Cerebellar nuclear complex (tissue), 1 donor: ENCODE measurements at places on chromosomes 7 and 10.

- no peak for DNase-seq
Observed at GRCh38 chr7:24907311-24907886, 72.6 kb downstream of the OSBPL3 start.

DNA sequence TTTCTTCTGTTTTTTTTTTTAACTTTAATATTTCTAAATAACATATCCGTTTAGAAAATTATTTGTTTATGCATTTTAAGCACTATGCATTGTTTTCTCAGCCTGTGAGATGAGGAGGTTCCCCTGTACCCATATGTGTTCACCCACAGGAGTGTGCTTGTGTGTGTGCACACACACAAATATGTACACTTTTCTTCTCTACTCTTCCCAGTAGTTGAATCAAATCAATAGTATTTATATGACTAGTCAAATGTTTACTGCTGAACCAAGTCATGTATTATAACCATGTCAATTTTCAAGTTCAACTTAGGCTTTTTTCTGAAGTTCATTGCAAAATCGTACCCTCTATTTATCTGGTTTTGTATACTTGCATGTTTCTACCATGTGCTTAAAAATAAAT is 37.3 kb downstream of the HDAC9 start:
- no peak for DNase-seq

GRCh38 chr10:118471863-118472262 is 123.6 kb downstream of the PRLHR start:
- DNase-seq = no peak

- DNase-seq = no peak
Observed at GRCh38 chr7:149253665-149254064, 8.3 kb upstream of the ZNF783 start.

GRCh38 chr10:79202188-79203013 is 133.6 kb downstream of the ZMIZ1 start:
- DNase-seq = no peak

- DNase-seq = no peak
Observed at GRCh38 chr10:88745633-88746032, 14.2 kb upstream of the LIPN start.

DNA sequence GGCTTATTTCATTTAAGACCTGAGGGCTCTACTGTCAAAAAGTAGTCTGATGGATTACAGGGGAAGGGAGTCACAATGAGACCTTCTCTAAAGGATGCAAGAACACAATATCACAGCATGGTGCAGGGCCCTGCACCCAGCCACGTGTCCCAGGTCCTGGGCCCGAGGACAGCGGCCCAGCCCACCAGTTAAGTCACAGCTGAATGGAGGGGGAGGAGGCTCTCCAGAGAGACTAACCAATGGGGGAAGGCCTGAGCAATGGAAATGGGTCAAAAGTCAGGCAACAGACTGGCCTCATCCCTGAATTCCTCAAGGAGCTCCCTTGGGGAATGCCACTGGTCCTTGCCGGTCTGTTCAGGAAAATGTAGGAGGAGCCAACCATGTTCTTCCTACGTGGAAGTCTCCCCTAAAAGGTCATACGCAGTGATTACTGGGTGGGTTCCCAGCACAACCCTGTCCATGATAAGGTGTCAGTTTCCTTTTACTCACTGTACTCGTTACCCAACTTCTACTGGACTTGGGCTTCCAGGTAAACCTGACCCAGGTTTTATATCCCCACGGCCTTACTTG is 28.3 kb downstream of the CCDC3 start:
- no peak for DNase-seq

DNA sequence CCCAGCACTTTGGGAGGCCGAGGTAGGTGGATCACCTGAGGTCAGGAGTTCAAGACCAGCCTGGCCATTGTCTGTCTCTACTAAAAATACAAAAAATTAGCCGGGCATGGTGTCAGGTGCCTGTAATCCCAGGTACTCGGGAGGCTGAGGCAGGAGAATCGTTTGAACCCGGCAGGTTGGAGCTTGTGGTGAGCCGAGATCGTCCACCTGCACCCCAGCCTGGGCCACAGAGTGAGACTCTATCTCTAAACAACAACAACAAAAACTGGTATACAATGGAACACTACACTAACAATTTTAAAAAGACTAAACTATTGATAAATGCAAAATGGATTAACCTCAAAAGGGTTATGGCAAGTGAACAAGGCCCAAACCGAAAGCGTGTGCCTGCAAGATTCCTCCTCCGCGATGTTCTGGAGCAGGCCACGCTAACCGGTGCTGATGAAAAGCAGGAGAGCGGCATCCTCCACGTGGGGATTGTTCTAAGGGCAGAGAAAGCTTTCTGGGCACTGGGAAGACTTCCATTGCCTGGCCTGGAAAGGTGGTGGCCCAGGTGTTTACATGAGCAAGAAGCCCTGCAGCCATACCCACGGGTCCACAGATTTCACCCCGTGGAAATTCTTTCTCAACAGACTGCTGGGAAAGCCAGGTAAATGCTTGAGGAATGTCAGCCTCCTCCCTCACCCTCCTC is 53.8 kb downstream of the PDGFA start:
- DNase-seq = no peak

- no peak for DNase-seq
Observed at GRCh38 chr7:48832303-48832845, 92.0 kb upstream of the CDC14C start.

DNA sequence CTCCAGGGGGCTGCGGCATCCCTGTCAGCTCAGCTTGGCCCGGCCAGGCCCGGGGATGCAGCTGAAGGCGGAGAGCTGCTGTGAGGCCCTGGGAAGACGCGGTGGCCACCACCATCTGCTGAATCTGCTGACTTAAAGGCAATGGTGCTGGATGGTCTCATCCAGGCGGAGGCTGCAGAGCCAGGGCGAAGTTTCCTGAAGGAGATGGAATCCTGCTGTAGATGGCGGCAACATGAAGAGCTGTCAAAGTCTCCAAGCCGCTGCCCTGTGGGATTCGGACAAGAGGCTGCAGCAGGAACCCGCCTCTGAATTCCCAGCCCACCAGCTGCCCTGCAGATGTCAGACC is 200.1 kb downstream of the PTPRN2 start:
- no peak for DNase-seq

GRCh38 chr7:43278088-43278644 is 165.7 kb downstream of the HECW1 start:
- DNase-seq = no peak

- DNase-seq = no peak
Observed at GRCh38 chr7:20798694-20799121, 12.0 kb upstream of the SP8 start.

GRCh38 chr7:50449881-50450589 is at the start of gene FIGNL1:
FIGNL1 (minus strand) TSS chr7:50450350; CDS start chr7:50447287, 3,063 bp downstream.
- peak; percentile 21 for DNase-seq

GRCh38 chr10:132792796-132793195 is 6.8 kb upstream of the NKX6-2 start:
- DNase-seq = no peak

- no peak for DNase-seq
Observed at GRCh38 chr10:72574636-72575035, 51.2 kb downstream of the MICU1 start.

- no peak for DNase-seq
Observed at GRCh38 chr7:64871761-64872160, 31.3 kb upstream of the ZNF273 start.

DNA sequence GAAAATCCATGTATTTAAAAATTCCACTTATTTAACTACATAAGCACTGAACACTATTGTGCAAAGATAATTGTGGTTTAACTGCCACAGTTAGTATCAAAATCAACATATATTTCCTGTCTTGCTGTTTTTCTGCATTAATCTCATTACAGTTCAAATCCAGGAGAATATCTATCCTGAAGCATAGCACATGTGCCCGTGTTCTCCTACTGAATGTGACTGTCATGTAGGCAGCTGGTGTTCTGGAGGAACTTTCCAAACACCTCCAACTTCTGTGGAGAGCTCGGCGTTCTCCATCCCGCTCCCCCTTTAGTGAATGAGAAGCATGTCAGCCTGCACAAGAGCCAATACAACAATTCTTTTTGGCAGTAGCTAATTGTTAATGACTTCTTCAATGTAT is 76.4 kb upstream of the IKZF1 start:
- no peak for DNase-seq

DNA sequence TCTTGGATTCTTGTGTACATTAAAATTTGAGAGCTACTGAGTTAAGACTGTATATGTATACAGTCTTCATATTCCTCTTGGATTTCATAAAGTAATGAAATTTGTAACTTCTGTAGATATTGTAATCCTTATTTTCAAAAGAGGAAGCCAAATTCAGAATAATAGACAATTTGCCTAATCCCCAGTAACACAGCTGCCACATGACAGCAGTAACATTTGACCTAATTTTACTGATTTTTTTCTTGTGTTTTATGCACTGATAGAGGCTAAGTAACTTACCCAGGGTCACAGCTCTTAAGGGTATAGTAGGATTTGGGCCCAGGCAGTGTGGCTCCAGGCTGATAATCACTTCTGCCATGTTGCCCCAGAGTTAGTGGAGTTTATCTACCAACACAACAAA is 40.4 kb upstream of the IL6 start:
- DNase-seq = no peak

DNA sequence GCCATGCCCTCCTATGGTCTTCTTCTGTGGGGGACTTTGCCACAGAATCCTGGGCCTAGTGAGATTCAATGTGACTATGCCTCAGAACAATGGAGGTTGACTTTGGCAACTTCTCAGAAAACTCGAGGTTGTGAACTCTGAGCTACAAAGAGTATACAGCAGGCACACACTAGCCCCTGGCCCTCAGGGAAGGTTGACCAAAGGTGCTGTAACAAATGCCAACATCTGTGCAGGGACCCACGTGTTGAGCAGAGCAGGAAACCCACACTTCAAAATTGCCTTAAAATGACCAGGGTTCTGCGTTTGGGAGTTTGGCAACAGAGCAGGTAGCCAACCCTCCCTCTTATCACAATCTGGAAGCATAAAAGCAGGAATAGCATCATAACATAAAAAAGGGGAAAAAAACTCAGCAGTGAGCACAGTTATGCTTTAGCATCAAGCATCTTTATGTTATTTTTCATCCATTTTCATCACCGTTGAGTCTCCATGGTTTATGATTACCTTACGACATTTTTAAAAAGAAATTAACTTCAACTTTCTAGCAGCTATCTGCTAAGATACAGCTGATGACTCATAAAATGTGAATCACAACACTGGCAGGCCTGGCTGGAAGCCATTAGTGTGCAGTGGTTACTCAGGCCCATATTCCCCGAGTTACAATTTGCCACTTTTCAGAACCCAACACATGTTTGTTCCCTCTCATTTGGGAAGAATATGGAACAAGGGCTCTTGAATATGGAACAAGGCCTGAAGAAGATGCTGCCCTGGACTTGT is 11.1 kb downstream of the PRLHR start:
- no peak for DNase-seq

DNA sequence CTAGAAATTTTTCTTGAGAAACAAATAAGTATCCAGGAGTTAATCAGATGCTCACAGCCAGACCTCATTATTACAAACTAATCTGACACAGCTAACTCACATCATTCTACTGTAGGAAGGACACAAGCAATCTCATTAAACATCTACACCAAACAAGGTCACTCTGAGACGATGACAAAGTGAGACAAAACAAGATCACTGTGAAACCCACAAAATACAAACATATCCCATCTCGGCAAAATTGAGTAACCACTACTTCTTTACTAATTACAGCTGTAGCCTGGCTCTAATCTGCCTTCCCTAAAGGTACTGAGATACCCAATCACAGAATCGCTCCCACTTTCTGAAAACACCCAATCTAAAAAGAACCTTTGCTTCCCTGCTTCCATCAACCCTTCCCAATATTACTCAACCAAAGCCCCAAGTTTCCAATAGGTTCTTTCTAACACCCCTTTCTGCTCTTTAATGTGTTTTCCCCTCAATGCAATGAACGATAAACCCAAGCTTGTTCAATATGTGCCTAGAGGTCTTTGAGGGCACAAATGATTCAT is 26.9 kb downstream of the CCDC6 start:
- no peak for DNase-seq

DNA sequence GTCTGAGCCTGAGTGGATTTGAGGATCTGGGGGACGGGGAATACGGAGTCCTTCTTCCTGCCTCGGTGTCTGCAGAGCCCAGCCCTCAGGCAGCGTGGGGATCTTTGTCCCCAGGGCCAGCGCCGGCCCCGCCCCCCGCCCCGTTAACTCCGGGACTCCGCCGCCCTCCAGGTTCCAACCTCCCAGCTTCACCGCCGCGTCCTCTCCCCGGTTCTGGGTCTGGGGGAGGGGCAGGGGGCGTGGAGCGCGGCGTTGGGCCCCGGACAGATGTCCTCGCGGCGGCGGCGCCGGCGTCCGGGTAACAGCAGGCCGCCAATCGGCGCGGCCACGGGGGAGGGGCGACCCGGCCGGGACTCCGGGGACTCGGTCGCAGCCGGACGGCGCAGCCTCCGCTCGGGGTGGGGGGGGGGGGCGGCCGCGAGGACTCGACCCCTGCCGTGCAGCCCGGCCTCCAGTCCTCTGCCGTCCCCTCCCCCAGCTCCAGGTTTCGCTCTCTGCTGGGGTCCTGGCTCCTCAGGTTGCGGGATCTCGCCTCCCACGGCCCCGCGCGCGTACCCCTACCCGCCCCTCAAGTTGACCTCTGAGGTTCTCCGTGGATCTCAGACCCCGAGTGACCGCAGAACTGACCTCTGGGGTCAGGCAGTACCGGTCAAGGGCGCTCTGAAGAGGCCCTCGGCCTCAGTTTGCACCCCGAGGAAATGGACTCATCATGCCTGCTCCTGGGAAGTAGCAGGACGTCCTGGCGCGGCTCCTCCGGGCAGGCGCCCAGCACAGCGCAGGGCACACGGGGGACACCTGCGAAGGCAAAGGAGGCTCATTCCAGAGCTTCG is 2.3 kb upstream of the ELFN1 start:
- DNase-seq = no peak

DNA sequence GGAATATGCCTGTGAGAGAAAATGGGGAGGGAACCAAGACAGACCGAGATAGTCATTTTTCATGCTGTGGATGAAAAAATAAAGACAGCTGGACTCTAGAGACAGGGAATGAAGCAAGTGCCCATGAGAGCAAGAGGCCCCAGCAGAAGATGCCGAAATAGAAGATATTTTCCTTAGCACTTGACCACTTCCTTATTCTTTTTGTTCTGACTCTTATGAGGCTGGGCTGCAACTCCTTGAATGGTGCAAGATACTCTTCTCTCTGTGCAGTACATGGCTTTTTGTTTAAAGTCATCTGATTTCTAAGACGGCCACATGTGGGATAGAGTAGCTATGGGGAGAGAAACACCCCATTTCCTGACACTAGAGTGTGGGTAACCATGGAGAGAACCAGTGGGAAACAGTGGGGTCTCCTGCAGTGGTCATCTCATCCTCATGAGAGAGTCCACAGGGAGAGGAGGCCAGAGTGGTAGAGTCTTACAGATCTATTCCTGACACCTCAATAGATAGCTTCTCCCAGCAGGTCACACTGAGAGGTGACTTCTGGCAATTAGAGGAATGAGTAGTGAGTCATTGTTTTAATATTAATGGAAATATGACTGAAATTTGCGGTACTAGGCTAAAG is 18.0 kb upstream of the VCL start:
- DNase-seq = no peak

DNA sequence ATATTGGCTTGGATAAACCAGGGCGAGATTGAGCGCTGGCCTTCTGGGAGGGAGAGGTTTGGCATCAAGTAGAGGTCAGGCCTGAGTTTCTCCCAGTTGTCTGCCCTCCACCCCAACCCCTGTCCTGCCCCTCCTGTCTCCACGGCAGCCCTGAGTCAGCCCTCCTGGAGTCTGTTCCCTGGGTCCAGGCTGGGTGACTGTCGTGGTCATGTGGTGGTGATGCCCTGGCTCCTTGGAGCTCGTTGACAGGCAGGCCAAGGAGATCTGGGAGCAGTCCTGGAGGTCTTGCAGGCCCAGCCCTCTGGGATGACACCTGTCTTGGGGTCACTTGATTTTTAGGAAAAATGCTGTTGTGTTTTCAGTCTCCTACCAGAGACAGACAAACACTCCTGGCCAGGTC is 53.6 kb upstream of the PODXL start:
- no peak for DNase-seq

- no peak for DNase-seq
Observed at GRCh38 chr10:35784751-35785150, 142.7 kb upstream of the FZD8 start.
